ENCODE measurements at places on chromosomes 12 and 14. TPM values are rescaled to one million over a fixed set of nuclear protein-coding genes. Genes with fewer than 3 reads are reported as not detected.

DNA sequence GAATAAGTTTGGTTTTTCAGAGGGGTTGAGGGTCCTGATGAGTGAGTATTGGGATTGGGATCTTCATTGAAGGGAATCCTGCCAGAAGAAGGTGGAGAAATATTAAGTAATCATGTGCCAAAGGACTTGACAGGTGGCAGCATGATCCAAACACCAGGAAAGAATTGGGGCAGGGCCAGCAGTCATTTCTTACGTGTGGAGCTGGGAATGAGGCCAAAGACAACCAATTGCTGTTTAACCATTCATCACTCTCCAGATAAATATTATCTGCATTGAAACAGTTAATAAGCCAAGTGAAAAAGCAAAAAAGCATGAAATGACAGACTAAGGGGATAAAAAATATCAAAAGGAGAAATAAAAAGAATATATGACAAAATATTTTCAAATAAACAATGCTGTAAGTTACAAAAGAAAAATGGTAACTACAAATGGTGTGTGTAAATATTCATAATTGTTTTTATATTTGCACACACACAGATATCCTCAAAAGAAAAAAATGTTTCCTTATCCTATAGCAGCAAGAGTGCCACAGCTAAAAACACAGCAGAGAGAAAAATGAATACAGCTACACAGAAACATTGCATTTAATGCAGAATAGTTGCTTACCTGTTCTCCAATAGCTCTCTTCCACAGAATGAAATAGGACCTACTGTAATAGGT lies 26.2 kb downstream of the C2CD5 start:
- no peaks in the 10 kb centered on the region for H3K36me3 ChIP-seq
- no peak overlapping the region for H3K27ac ChIP-seq
- H3K4me1 ChIP-seq, result no peaks in the 10 kb centered on the region
- no peak overlapping the region for H3K4me3 ChIP-seq
- no peaks in the 10 kb centered on the region for H3K27me3 ChIP-seq
- no peak for DNase-seq

GRCh38 chr12:114408471-114408885 lies 2.5 kb upstream of the TBX5 start:
- H3K27me3 ChIP-seq, result peaks cover 48% of the 10 kb centered on the region
- no peak for DNase-seq
- no peak overlapping the region for H3K4me3 ChIP-seq
- H3K36me3 ChIP-seq, result no peaks in the 10 kb centered on the region
- peaks cover 45% of the 10 kb centered on the region for H3K4me1 ChIP-seq
- no peak overlapping the region for H3K27ac ChIP-seq

DNA sequence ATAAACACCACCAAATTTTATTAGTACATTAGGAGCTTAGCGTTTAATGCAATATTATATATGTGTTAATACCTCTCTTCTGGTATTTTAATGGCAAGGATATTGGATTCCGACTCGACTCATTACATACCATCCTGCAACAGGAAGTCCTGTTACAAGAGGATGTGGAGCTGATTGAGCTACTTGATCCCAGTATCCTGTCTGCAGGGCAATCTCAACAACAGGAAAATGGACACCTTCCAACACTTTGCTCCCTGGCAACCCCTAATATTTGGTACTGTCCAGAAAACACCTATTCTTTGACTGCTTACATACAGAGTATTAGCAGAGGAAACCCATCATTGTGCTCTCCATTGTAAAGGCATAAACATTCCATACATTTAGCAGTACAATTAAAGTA lies 45.2 kb downstream of the VEZT start:
- peaks cover 4% of the 10 kb centered on the region for H3K36me3 ChIP-seq
- H3K4me1 ChIP-seq, result peaks cover 26% of the 10 kb centered on the region
- H3K4me3 ChIP-seq, result no peak overlapping the region
- peaks cover 2% of the 10 kb centered on the region for H3K27me3 ChIP-seq
- peak; percentile 49 for DNase-seq
- H3K27ac ChIP-seq, result peak overlapping the region; percentile 80

NDRG2 gene
- 45.9 TPM for total RNA-seq

CCT2 gene
- 153 TPM for total RNA-seq

GRCh38 chr14:75098682-75099081 lies 28.2 kb downstream of the NEK9 start:
- no peak overlapping the region for H3K27ac ChIP-seq
- no peaks in the 10 kb centered on the region for H3K4me1 ChIP-seq
- H3K27me3 ChIP-seq, result peaks cover 2% of the 10 kb centered on the region
- peaks cover 34% of the 10 kb centered on the region for H3K36me3 ChIP-seq
- H3K4me3 ChIP-seq, result no peak overlapping the region

DNA sequence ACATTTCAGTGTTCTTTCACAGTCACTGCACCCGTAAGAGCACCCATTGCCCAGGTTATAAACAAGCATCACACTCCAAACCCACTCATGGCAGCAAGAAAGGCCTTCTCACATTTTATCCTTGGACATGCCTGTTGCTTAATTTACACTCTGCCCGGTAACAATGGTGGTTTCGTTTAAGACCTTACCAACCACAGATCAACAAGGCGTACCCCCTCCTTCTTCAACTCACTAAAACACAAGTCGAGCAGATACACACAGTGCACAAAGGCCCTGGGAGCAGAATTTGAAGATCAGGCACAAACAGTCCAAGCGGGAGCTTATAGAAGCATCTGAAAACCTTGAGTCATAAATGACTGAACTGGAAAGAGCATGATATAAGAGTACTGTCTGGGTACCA lies 98.1 kb downstream of the GALC start:
- H3K27me3 ChIP-seq, result peaks cover 1% of the 10 kb centered on the region
- DNase-seq, result no peak
- no peaks in the 10 kb centered on the region for H3K36me3 ChIP-seq
- H3K4me3 ChIP-seq, result no peak overlapping the region

DNA sequence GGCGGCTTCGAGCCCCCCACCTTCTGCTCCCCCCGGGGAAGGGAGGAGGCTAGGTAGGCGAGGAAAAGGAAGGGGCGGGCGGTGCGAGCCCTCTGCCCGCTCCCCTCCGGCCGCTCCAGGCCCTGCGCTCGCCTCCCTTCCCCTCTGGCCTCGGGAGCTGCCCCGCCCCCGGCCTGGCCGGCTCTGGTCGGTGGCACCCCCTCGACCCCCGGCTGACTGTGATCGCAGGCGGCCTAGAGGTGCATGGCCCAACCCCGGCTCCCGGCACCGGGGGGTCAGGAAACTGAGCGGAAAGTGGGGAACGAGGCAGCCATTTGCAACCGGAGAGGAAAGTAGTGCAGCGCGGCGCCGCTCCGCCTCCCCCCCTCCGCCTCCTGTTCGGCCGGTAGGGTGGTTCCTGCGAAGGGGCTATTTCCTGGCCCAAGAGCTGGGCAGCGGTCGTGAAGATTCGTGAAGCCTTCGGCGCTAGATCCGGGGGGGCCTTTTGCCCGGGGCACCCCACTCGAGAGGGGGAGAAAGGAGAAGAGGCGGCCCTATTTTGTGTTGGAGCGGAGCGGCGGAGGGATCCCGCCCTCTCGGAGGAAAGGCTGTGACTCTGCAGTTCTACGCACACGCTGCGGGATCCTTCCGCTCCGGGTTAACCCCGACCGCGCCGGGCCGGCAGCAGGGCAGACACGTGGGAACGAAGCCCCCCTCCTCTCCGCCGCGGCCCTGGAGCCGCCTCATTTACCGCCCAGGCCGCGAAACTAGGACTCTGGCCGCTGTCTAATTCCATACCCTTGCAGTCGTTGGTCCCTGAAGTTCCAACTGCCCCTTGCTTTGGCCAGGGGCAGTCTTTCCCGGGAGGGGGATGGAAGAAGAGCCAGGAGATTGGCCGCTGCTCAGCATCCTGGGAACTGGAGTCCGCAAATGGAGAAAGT lies at the start of gene KMT2D:
KMT2D (minus strand) TSS at position 558 of the 920 bp plus-strand sequence. CDS start 5,470 bp downstream, outside the sequence.
- H3K4me3 ChIP-seq, result peak within 1 kb of the TSS; percentile 98
- DNase-seq, result peak; percentile 89
- peaks cover 46% of the 10 kb centered on the region for H3K4me1 ChIP-seq
